ENCODE measurements at places on chromosomes 16 and 17. TPM values are rescaled to one million over a fixed set of nuclear protein-coding genes. Genes with fewer than 3 reads are reported as not detected.

Gene ALG1
- total RNA-seq, result 47.1 TPM

DNA sequence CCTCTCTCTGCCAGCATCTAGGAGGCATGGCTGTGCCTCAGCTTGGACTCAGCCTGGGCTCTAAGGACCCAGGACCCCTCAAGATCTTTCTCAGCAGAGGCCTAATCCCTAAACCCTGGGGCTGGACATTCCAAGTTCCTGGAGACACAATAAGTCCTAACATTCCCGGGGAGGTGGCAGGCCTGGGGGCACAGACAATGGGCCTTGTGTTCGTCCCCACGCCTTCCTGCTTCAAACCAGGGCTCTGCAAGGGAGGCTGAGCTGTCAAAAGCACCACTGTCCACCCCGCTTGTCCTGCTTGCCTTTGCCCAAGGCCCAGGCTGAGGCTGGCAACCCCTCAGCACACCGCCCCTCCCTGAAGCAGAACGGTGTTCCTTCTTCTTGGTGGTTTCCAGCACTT is 13.7 kb downstream of the SDK2 start:
- no peaks in the 10 kb centered on the region for H3K36me3 ChIP-seq
- no peak overlapping the region for H3K4me3 ChIP-seq
- H3K4me1 ChIP-seq, result peaks cover 8% of the 10 kb centered on the region
- DNase-seq, result no peak

GRCh38 chr16:89345642-89346150 is 128.2 kb downstream of the ZNF778 start:
- no peaks in the 10 kb centered on the region for H3K36me3 ChIP-seq
- no peak overlapping the region for H3K4me3 ChIP-seq
- H3K4me1 ChIP-seq, result no peaks in the 10 kb centered on the region
- no peak for DNase-seq

- H3K4me1 ChIP-seq, result no peaks in the 10 kb centered on the region
- H3K36me3 ChIP-seq, result no peaks in the 10 kb centered on the region
- H3K27ac ChIP-seq, result no peak overlapping the region
- no peak for DNase-seq
- H3K27me3 ChIP-seq, result no peaks in the 10 kb centered on the region
Measured at GRCh38 chr16:64098451-64098850, 1023.4 kb downstream of the CDH11 start.

- no peaks in the 10 kb centered on the region for H3K4me1 ChIP-seq
- no peaks in the 10 kb centered on the region for H3K36me3 ChIP-seq
- DNase-seq, result no peak
Measured at GRCh38 chr16:5875416-5875815, 777.8 kb upstream of the EEF2KMT start.

DNA sequence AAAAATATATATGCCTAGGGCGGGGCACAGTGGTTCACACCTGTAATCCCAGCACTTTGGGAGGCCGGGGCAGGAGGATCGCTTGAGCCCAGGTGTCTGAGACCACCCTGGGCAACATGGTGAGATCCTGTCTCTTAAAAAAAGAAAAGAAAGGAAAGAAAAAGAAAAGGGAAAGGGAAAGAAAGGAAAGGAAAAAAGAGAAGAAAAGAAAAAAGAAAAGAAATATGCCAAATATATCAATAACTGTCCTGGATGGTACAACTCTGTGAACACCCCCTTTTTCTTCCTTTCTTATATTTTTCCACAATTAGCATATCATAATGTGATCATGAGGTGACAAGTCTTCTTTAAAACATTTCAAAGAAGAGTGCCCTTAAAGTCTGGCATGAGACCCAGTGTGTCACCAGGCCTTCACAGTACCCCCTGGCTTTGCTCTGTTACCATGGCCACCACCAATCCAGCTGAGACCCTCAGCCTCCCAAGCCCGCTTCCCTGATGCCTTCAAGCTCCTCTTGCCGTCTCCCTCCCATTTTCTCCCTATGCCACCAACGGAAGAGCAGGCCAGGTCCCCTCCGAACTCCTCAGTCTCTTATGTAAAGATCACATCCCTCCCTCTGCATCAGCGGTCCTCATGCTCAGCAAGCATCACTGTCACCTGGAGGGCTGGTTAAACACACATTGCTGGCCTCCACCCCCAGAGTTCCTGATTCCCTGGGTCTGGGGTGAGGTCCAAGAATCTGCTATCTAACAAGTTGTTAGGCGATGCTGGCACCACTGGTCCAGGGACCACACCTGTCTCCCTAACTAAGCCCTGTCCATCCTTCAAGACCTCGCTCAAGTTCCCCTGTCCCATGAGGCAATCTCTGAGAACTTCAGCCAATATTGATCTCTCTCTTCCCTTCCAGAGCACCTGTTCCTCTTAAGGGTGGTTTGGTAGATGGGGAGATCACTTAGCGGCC is 44.5 kb downstream of the CUEDC1 start:
- peak overlapping the region; percentile 85 for H3K27ac ChIP-seq
- peaks cover 38% of the 10 kb centered on the region for H3K4me1 ChIP-seq
- no peak for DNase-seq

DNA sequence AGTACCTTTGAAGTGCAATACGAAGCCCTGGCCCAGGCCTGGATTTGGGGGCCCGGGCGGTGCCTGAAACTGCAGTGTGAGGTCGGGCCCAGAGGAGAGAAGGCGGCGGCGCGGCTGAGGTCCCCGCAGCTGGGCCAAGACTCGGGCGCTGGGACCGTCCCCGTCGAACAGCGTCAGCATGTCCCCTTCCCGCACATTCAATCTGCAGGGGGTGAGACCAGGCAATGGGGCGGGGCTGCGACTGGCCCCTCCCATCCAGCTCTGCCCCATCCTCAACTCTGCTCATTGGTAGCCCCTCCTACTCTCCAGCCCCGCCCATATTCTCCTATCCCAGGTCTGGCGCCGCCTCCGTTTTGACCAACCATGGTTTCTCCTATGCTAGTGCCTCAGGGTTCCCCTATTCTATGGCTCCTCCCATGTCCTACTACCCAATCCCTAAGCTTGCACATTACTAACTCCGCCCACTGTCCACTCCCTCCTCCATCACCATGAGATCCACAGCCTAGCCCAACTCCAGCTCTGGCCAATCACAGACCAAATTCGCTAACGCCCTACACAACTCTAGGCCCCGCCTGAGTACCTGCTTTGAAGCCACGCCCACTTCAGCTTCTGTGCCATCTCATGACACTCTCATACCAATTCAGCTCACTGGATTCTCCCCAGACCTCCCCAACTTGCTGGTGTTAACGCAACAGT is 14.4 kb upstream of the CDIPT start:
- peaks cover 14% of the 10 kb centered on the region for H3K27me3 ChIP-seq
- no peaks in the 10 kb centered on the region for H3K36me3 ChIP-seq
- H3K4me1 ChIP-seq, result peaks cover 7% of the 10 kb centered on the region
- no peak overlapping the region for H3K4me3 ChIP-seq

DNA sequence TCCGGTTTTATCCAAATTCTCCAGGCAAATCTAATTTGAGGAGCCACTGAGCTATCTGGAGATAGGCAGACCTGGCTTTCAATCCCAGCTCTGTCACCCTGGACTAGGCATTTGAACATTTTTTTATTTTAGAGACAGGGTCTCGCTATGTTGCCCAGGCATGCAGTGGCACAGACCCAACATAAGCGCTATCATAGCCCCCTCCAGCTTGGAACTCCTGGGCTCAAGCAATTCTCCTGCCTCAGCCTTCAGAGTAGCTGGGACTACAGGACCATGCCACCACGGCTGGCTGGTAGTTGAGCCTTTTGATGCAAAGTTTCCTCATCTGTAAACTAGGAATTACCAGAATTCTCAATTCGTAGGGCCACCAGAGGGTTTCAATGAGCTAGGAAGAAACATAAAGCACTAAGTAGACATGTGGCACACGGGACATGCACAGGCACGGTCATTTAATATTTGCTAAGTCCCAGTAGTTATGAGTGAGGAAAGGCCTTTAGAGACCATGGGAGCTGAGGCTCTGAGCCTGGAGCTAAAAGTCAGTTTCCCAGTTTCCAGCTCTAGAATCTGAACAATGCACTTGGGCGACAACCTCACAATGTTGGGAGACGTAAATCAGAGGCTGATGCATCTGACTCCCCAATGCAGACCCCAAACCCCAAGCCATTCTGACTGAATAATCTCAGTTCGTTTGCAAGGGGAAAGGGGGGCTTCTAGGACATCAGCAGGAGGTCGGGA is 1.1 kb downstream of the ELOB start:
- peaks cover 18% of the 10 kb centered on the region for H3K4me1 ChIP-seq
- no peak for DNase-seq
- H3K4me3 ChIP-seq, result peak overlapping the region; percentile 41
- no peak overlapping the region for H3K27ac ChIP-seq

DNA sequence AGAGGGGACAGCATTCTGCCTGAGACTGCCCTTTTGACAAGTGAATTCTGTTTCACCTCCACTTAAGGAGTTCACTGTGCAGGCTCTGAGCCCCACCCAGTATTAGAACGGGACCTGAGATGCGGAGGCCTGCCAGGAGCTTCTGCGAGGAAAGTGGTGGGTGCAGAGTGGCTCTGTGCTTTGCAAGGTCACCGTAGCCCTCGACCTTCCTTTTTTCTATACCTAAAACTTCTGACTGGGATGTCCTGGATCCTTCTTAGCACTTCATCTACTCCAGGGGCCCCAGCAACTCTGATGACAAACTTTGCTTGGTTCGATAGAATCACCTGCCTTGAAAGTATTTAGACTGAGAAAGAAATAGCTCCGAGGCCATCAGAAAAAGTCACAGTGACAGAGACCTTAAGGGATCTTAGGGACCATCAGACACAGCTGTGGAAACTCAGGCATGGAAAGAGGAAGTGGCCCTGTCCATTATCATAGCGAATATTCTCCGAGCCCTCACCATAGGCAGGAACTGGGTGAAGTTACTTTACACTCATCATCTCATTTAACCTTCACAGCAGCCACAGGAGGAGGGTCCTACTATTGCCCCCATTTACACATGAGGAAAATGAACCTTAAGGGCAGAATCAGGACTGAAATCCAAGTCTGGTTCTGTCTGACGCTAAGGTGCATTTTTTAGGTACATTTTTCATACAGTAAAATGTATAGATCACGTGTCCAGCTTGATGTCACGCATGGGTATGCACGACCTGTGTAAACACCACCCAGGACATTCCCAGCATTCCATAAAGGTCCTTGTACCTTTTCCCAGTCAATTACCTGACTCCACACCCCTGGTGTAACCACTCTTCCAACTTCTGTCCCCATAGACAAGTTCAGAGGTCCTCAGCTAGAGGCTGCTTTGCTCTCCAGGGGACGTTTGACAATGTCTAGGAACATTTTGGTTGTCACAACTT is 676 bp upstream of the KRT13 start:
- DNase-seq, result no peak
- H3K4me1 ChIP-seq, result peaks cover 9% of the 10 kb centered on the region
- H3K4me3 ChIP-seq, result no peak overlapping the region
- H3K27me3 ChIP-seq, result no peaks in the 10 kb centered on the region

Measured in thyroid gland (tissue), 4 donors.